ENCODE measurements at places on chromosomes 16 and 17.

DNA sequence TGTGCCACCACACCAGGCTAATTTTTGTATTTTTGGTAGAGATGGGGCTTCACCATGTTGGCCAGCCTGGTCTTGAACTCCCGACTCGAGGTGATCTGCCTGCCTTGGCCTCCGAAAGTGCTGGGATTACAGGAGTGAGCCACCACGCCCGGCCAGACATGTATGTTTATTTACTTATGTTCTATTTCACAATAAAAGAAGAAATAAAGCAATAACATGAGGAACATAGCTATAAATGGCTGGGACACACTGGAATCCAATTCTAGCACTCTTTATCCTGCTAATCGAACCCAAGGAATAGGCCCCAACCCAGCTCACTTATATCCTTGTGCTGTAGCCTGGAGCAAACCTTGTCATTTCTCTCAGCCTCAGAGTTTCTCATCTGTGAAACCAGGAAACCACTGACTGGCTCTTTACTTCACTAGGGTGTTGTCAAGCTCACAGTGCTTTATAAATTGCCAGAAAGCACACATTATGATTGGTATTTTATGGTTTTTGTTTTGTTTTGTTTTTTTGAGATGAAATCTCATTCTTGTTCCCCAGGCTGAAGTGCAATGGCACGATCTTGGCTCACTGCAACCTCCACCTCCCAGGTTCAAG lies 4.3 kb upstream of the ODAD4 start:
- DNase-seq = peak; percentile 45

- no peak for DNase-seq
Observed at GRCh38 chr17:80388175-80388574, 26.8 kb upstream of the ENDOV start.

GRCh38 chr17:40915199-40915661 lies 22.2 kb downstream of the KRT23 start:
- DNase-seq = peak; percentile 80

DNA sequence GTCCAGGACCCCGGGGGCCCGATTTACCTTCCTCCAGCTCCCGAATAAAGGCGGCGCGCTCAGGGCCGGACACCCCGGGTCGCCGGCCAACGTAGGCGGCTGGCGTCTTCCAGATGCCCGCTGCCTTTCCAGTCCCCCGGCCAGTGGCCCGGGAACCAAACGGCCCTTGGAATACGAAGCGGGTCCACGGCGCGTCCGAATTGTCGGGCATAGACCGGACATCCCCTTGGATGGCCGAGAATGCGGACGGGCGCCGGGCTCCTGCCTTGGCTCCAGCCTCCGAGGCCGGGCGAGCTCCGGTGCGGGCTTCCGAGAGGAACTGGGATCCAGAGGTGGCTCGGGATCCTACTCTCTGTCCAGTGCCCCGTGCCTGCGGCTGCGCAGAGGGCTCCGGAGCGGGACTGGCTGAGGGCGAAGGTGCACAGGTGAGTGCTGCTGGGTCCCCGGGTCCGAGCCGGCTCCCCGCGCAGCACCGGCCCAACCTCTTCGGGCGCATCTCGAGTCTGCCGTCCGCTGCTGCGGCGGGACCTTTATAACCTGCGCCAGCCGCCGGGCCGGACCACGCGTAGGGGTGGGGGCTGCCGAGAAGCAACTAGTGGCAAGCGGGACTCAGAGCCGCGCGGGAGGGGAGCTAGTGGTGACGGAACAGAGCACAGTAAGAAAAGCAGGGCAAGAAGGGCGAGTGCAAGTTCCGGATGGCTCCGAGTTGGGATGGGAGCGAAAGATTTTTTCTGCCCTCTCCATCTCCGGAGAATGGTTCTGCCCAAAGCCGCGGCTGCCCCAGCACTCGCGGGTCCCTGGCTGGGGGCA lies at the start of gene HAP1:
HAP1 (minus strand) TSS at position 505 of the 810 bp plus-strand sequence; CDS start at position 496, 9 bp downstream.
- DNase-seq = peak; percentile 10

DNA sequence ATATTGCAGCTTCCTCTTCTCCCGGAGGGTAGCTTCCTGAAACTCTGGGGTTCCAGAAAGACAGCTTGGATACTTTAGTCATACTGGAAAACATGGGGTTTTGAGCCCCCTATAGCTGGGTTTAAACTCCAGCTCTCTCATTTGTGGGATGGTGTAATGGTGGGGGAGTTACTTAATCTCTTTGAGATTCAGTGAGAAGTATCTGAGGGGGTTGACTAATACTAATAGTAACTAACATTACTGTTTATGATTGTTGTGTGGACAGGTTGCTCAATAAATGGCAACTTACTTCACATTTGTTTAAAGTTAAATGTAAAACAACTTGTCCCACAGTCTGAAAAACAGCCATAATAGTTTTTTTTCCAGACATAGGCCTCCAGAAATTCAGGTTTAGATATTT lies 5.1 kb upstream of the SUZ12 start:
- no peak for DNase-seq

DNA sequence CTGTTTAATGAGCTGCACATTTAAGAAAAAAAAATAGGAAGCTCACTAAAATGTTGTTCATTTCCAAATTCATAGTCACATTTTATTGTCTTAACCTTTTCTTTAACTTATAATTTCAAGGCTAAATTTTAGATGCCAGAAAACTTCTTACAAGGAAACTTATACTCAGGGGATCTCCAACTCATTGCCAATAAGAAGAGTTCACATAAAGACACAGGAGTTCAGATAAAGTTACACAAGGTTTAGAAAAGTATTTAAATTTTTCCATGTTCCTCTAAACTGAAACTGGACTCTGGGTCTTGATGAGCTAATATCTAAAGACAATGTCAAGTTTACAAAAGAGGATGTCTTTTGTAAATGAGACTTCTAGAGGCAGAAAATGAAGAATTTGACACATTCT lies 190.7 kb upstream of the KCNJ16 start:
- DNase-seq = peak; percentile 59

- no peak for DNase-seq
Observed at GRCh38 chr17:35023538-35023937, 40.0 kb downstream of the RFFL start.

- no peak for DNase-seq
Observed at GRCh38 chr17:45143094-45143670, 5.1 kb upstream of the HEXIM1 start.
